ENCODE measurements at places on chromosomes 16 and 17. TPM values are rescaled to one million over a fixed set of nuclear protein-coding genes. Genes with fewer than 3 reads are reported as not detected.

SLC6A2 gene
- polyA plus RNA-seq, result not detected

ITGA2B gene
- polyA plus RNA-seq, result 1.4 TPM

- no peak for DNase-seq
These were observed 85.4 kb downstream of the ITFG1 start for GRCh38 chr16:47375423-47375822.

DNA sequence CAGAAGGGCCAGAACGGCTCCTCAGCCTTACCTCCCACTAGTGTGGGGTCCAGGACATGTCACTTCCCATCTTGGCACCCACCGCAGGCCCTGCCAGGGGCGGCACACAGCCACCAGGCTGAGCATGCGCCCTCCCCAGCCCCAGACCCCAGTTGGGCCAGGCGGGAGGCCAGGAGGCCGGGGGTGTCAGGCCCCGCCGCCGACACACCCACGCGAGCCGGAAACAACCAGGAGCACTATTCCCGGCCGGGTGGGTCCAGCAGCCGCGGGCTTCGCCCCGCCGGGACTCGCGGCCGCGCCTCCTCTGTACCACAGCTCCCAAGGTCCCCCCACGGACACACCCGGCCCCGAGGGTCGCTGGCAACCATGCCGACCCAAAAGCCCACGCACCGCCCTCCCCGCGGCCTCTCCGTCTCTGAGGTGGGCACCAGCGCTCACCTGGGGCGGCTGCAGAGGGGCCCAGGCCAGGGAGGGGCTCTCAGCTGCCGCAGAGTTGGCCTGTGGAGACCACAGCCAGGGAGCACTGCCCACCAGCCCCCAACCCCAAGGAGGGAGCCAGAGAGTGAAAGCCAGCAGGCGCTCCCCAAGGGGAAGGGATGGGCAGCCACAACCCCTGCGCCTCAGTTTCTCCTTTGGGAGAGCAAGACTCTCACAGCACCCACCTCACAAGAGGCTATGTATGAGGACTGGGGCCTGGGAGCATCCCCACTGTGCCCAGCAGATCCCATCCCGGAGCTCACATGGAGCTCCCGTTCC, 18.0 kb downstream of the B9D1 start:
- DNase-seq, result no peak

- DNase-seq, result peak; percentile 72
These were observed 84.8 kb downstream of the KATNIP start for GRCh38 chr16:27634779-27635178.

GRCh38 chr17:80872001-80872500, 119.6 kb upstream of the CHMP6 start:
- peak; percentile 83 for DNase-seq
